AG09319 (cell line): ENCODE measurements at places on chromosomes 2 and 18.
A peak's percentile ranks its signal among the peaks of the same experiment; 100 is the strongest.

DNA sequence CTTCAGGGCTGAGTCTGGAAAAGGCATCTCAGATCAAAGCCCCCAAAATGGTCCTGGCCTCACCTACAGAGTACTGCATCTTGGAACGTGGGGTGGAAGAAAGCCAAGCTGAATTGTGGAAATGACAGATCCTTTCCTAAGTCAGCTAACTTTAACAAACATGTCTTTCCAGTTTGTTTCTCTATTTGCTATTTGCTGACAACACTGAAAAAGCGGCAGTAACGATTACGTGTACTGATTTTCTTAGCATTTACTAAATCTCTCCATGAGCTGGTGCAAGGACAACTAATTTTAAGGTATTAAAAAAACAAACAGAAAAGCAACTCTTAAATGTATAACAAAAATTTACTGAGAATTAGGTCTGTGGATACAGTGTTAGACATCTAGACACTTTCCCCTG, 1.1 kb downstream of the HIBCH start:
- DNase-seq = no peak

DNA sequence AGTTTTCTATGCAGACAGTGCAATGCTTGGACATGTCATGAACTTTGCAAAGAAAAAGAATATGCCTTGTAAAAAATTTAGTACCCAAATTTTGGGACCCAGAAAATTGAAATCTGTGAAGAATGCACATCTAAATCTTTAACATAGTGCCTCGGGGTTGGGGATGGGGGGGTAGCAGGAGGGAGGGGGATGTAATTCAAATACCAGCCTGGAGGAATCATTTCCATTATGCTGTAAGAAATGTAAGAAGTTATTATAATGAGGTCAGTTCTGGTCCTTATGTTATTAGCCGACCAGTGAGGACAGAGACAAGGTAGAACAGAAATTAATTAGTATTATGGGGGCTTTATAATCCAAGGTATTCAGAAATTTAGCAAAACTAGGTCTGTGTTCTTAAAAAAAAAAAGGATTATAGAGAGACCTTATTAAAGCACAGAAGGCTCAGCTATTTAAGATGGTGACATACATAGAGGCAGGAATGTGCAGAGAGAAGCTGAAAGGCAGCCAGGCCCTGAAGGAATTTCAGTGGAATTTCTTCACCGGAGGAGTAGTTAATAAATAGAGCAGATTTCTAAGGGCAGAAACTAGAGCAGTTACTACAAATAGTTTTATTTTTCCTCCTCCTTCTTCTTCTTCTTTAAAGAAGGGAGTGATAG, 89.0 kb upstream of the RBMS1 start:
- peak; percentile 53 for DNase-seq

- no peak for DNase-seq
Observed at GRCh38 chr2:145096582-145096981, 576.7 kb upstream of the ZEB2 start.

DNA sequence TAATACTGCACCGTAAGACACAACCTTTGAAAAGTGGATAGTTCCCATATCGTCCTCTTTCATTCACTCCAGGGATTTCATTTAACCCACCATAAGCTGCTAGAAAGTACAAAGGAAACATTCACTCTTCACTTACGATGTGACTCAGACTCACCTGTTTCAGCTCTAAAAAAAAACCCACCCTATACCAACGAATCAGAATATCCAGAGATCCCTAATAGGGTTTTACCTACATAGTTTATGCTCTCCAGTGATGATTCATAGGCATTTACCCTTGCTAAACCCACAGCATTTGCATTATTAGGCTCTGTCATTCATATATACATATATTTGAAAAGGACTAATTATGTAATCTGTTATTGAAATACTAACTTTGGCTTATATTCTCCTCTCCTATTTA, 60.2 kb downstream of the PRPF40A start:
- DNase-seq = no peak

DNA sequence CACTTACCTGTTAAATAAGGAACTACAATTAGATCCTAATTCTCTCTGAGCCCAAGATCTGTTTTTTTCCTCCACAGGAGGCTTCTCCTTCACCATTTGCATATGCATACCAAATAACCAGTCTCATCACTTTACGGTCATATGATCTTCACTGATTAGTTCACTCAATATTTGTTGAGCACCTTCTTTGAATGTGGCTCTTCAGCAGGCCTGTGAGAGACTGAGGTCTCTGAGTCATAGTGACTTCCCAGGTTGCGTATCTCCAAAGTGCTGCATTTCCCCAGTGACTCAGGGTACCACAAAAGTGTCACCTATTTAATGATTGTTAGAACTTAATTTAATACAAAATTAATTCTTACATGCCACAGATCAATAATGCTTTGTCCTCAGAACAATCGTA, 108.8 kb upstream of the TRIB2 start:
- DNase-seq = no peak

- DNase-seq = no peak
Observed at GRCh38 chr2:128772671-128773070, 454.0 kb upstream of the HS6ST1 start.

GRCh38 chr2:121214296-121214695, 70.7 kb downstream of the TFCP2L1 start:
- no peak for DNase-seq

- DNase-seq = no peak
Observed at GRCh38 chr18:63867368-63868125, 20.0 kb upstream of the SERPINB2 start.

- no peak for DNase-seq
Observed at GRCh38 chr18:57275111-57275510, 77.2 kb upstream of the ST8SIA3 start.

- no peak for DNase-seq
Observed at GRCh38 chr2:218075975-218076811, 7.1 kb downstream of the RUFY4 start.

GRCh38 chr2:18378020-18378653, 182.3 kb downstream of the RDH14 start:
- no peak for DNase-seq

- no peak for DNase-seq
Observed at GRCh38 chr2:209584472-209584871, 160.6 kb downstream of the MAP2 start.

GRCh38 chr18:6315517-6316331, 99.0 kb downstream of the L3MBTL4 start:
- DNase-seq = no peak

DNA sequence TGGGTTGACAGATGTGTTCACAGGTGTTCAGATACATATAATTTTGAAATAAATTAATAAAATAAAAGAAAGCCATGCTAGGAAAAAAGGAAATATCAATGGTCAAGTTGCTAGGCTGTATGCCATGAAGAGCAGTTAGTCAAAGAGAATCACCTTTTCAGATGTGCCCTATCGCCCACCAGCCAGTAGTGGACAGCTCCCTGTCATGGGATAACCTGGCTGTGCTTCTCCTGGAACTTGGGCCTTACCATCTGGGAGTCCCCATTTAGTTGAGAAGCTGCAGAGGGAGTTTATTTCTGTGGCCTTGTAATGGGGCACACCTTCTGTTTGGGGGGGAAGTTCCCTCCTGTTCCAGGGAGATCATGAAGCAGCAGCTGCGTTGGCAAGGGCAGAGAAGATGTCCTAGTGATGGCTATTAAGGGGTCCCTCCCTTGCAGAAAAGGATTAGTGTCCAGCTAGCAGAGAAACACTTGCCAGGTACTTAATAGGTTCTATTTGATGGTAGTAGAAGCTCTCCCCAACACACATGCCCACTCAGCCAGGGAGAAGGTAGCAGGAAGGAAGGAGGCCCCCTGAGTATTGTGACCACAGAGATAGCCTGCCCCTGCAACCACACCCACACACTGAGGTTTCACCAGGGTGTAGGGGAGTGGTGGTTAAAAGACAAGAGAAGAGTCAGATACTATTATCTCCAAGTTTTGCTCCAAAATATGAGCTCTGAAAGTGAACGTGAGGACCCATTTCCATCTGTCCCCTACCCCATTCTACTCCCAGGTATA, 117.7 kb downstream of the B3GNT2 start:
- DNase-seq = no peak

- DNase-seq = no peak
Observed at GRCh38 chr2:101710471-101711318, 13.2 kb downstream of the MAP4K4 start.

GRCh38 chr2:159232456-159233170, 53.9 kb downstream of the WDSUB1 start:
- no peak for DNase-seq

- DNase-seq = no peak
Observed at GRCh38 chr2:215136669-215137328, 1.6 kb downstream of the ABCA12 start.

DNA sequence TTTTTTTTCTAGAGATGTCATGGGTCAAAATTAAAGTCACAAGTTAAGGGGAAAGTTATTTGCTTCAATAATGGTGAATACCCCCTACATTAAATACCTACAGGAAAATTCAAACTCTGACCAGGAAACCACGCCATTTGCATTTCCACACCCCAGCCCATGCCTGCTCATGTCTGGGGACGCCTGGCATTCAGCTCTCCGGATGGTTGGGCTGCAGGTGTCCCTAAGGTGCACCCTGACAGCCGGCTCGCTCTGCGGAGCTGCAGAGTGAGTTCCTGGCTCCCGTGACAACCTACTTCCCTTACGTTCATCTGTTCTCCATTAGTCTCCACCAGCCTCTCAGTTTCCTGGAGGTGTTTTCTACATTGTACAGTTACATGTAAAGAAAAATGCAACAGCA, 122.7 kb upstream of the RIOK3 start:
- no peak for DNase-seq

DNA sequence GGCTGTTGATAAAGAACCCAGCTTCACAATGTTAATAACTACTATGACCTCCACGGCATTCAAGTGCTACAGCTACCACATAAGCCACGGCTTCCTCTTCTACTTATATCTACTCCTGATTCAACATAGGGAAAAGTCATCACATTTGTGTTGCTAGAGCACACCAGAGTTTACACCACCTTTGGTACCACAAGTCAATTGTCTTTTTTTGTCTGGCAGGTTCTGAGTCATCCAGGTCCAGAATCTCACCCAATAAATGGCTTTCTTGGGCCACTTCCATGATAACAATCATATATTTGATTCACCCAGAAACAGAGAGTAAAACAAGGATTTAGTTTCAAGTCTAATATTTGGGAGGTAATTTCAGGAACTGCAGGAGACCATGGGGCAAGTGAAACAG, 480.2 kb downstream of the TMX3 start:
- no peak for DNase-seq

- no peak for DNase-seq
Observed at GRCh38 chr2:188596054-188596453, 304.4 kb downstream of the GULP1 start.

DNA sequence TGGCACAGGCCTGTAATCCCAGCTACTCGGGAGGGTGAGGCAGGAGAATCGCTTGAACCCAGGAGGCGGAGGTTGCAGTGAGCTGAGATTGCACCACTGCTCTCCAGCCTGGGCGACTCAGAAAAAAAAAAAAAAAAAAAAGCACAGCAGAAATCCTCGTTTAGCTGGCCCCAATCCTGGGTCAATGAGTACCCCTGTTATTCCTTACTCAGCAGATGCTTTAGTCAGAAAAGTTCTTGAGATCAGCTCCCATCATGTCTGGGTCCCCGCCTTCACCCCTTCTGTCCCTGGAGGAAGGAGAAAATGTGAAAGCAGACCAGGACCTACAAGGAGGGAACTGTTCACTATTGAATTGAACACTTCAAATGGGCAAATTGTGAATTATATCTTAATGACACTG, 16.4 kb upstream of the KCNG3 start:
- DNase-seq = no peak

GRCh38 chr18:69958422-69958821, 10.7 kb upstream of the CD226 start:
- no peak for DNase-seq

DNA sequence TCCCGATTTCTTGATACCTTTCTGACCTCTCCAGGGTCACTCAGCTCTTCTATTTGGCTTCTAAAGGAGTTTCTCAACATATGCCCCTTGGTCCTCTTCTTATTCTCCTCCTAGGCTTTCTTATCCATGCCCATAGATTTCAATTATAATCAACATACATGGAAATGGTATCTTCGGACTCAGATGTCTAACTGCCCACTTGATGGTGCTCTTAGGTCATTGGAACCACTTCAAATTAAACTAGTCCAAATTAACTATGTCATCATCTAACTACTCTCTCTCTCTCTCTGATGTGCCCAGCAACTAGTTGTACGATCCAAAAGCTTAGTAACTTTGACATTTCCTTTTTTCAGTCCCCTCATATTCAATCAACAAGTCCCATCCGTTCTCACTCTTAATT, 43.2 kb upstream of the GPR75 start:
- DNase-seq = no peak

- no peak for DNase-seq
Observed at GRCh38 chr2:144520756-144521487, 1.0 kb upstream of the ZEB2 start.

DNA sequence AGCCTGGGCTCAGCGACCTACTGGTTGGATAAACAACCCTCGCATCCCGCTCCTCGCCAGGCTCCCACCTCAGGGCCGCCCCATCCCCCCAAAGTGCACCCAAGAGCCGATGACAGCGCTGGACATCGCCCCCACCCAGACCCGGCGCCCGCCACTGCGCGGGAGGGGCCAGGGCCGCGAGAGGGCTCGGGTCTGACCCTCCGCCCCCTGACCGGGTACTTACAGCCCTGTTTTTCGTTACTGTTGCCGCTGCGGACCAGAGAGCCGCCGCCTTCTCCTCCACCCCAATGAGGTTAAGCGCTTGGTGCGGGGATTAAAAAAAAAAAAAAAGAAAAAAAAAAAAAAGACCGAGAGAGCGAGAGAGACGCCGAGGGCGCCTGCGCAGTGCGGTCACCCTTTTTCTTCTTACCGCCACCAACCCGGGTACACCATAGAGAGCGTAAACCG, at the start of gene CLASP1:
CLASP1 (minus strand) TSS at position 314 of the 447 bp plus-strand sequence. CDS start 43,567 bp downstream, outside the sequence.
- DNase-seq = no peak

GRCh38 chr2:139495851-139496250, 715.7 kb upstream of the NXPH2 start:
- no peak for DNase-seq

DNA sequence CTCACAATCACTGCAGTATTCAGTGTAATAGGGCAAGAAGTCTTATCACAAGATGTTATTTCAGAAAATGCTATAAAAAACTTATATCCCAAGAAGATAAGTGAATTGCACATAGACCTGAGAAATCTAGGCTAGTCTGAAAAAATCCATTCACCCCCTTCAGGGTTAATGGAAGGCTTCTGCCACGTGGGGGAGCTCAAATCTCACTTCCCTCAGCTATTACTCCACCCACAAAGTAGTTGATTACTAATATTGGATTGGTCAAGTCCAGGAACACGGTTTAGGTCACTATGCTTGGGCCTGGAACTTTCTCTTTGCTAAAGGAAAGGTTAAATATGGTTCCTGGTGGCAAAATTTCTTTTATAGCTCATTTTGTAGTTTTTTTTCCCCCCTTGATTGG, 51.2 kb upstream of the ADAM23 start:
- no peak for DNase-seq

DNA sequence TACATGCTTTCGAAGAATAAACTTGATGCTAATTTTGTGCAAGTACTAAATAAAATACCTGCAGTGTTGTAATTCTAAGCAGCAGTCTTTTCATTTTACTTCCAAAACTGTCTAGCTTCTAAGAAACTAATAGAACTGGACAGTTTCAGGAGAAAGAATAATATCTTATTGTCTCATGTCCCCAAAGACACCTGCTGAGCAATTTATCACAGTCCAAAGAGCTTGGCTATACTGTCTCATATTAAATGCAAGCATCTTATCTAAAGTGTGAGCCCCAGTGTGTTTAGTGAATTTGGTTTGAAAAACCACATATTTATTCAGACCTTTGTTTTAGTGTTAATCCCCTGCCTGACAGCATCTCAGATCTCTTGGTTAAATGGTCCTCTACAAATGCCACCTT, 374.3 kb downstream of the TMX3 start:
- DNase-seq = no peak
